ENCODE measurements at places on chromosomes 2 and 18.

- DNase-seq, result no peak
Observed at GRCh38 chr2:206556357-206556949, 85.8 kb upstream of the FAM237A start.

- DNase-seq, result no peak
Observed at GRCh38 chr2:53423465-53423864, 344.1 kb upstream of the CHAC2 start.

GRCh38 chr2:194004590-194005206 is 1652.3 kb upstream of the SLC39A10 start:
- DNase-seq, result no peak

DNA sequence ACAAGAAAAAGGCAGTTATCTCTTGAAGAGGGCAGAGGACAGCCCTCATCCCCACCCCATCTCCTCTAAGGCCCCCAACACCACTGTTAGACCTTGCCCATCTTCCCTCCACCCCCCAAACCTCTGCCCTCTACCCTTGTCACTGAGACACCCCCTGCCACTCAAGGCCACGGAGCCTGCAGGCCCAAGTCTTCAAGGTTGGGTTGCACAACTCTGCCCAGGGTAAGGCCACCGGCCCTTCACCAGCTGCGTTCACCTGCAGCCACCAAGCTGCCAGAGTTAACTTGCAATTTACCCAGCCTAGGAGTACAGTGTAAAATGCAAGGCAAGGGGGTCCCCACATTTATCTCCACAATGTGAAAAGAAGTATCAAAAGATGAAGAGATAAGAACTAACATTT is 128.7 kb upstream of the PKDCC start:
- no peak for DNase-seq

- no peak for DNase-seq
Observed at GRCh38 chr2:181786371-181787228, 104.9 kb upstream of the ITPRID2 start.

DNA sequence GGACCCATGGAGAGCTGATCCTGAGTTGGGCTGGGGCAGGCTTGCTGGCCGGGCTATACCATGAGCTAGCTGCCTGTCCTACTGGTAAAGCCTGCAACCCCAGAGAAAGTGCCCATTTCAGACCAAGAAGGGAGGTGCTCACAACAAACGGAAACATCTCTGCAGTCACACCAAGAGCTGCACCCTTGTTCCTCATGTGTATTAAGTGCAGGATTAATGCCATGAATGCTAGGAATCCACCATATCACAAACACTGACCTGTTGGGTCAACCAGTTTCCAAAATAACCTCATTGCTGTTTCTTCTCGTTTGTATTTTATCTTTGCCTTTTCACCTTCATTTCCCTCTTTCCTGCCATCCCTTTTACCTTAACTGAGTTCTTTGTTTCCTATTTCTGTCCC is 69.9 kb downstream of the AFF3 start:
- DNase-seq, result no peak

DNA sequence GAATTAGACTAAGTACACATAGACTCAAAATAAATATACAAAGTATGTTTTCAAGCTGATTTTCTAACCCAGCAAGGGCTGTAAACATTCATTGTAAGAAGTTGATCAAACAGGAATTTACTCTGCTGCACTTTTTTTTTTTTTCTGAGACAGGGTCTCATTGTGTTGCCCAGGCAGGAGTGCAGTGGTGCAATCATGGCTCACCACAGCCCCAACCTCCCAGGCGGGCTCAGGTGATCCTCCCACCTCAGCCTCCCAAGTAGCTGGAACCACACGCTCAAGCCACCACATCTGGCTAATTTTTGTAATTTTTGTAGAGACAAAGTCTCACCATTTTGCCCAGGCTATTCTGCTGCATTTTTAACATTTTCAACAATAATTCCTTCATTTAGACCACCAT is 8.3 kb upstream of the CFLAR start:
- no peak for DNase-seq
